Cerebellar nuclear complex (tissue), 1 donor: ENCODE measurements at places on chromosomes 4 and X.

DNA sequence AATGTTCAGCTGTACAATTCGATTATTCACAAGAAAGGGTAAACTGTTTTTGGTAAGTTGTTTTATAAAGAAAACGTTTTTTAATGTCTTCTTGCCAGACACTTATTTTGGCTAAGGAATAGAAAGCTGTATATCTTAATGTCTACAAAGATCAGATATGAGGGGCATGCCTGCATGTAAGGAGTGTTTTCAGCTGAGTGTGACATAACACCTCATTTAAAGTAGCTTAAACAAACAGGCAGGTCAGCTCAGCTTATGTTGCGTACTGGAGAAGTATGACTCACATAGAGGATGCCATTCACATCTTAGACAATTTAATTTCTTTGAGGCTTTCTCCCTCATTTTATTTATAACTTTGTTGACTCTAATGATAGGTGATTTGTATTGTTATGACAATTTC, 30.4 kb downstream of the LAMTOR3 start:
- no peak for DNase-seq

- DNase-seq: no peak
Observed at GRCh38 chrX:53320543-53321229, 39.3 kb upstream of the IQSEC2 start.

DNA sequence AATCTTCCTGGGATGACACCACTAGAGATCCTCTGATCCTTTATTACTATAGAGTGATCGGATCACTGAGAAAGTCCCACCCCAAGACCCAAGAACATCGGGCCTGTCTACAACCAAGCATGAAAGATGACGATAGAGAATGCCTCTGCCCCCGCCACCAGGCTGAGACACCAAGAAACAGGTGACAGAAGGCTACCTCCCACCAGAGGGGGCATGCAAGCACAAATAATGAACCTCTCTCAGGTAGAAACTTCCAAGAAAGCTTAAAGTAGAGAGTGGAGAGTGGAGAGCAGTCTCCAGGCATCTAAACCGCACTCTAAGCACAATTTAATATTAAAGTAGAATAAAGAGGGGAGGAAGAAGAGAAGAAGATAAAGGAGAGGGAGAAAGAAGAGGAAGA, 402.6 kb downstream of the INPP4B start:
- no peak for DNase-seq

DNA sequence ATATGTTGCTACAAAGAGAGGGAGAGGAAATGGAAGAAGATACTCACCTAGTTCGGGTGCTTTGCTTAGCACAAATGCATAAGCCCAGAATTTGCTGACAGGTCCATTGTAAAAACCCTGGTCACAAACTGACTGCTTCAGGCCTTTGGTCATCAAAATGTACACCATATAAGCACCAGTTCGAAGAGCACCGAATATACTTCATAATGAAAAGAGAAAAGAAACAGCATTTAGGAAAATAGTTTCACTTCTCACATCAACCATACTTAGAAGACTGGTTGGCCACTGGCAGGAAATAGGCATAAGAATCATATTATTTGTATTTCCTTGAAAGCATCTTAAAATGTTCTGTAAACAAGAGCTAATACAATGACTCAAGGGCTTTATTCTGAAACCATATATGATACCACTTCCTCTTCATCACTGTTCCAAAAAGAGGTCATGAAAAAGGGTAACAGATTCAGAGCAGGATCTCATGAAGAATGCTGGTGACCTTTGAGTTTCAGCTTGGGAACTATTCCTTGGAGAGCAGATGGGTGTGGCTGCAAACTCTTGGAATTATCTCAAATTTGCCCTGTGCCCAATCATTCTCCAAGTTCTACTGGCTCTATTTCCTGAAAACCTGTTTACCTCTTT, 138.7 kb downstream of the ELOVL6 start:
- DNase-seq: no peak

GRCh38 chr4:147773261-147774184, 41.6 kb downstream of the ARHGAP10 start:
- no peak for DNase-seq
